Osteocyte (in vitro differentiated cells): ENCODE measurements at places on chromosomes 3 and 15.

- no peak for DNase-seq
These were observed 26.6 kb downstream of the APBA2 start for GRCh38 chr15:28912422-28912821.

- no peak for DNase-seq
These were observed 49.5 kb upstream of the HACD2 start for GRCh38 chr3:123634149-123635051.

DNA sequence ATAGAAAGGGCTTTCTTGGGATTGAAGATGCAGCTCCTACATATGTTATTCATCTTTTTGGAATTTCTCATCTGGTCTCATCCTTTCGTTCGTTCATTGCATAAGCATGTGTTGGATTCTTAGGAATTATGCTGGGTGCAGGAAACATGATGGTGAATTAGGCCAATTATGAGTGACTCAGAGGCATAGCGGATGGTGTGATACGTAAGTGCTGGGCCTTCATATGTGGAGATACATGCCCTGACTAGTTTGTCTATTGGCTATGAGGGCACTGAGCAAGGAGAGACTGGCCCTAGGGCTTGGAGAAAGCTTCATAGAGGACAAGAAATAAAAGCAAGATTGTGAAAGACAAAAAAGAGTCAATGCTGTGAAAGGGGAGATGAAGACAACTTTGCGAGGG, 235.1 kb downstream of the MYRIP start:
- no peak for DNase-seq

DNA sequence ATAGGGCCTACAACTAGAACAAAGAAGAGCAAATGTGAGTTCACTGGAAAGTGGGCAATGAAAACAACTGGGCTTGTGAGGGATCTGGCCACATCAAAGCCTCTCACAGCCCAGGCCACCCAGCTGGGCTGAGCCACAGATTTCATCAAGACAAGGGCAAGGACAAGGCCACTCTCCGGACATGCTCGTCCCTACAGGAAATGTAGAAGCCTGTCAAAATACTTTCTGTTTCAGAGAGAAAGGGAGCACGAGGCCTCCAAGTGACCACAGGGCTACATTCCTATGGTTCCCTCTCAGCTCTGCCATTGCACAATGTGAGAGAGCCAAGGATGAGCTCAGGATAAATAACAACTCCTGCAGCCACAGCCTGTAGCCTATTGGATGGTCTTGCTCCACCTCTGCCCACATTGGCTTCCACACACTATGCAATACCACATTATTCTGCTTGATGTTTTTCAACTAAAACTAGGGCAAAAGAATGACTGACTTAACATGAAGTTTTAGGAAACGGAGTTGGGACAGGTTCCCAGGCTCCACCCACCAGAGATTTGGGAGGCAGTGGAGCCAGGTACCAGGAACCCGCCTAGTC, 12.1 kb downstream of the TBC1D2B start:
- peak; percentile 87 for DNase-seq

DNA sequence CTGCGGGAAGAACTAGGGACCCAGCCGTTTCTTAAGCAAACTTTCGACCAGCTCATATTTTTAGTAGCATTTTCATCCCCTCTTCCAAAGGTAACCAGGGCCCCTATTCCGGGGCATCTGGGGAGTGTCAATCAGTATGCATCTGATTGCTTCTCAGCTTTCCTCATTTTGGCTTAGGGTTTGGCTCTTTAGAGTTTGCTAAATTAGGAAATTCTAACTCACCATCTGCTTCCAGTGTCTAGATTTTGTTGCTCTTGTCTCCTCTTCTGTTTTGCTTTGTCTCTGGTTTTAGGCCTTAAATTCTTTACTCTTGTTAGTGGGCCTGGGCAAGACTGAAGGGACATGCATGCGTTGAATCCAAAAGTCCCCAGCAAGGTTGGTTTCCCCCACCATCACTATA, 9.6 kb upstream of the ABTB1 start:
- no peak for DNase-seq

DNA sequence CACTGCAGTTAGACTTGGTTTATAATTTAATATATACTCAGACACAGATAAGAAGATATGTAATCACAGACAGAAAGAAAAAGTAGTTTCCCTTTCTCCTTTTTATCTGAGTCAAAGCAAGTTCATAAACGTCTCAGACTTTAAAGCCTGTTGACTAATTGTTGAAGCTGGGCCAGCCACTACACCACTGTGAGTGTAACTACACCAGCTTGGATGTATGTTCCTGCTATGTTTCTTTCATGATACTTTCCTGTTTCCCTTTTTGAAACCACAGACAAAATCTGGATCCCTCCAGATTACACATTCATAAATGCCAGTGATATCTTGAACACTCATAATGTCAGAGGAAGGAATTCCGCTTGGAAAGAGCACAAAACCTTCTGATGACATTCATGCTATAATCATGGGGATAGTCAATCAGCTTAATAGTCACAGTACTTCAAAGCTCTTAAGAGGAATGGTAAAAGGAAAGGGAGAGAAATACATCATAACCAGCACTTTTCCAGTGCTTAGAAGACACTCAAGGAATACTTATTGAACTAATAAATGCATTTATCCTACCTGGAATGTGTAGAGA, 32.0 kb downstream of the KCNMB2 start:
- no peak for DNase-seq

GRCh38 chr3:26915208-26915607, 292.6 kb downstream of the LRRC3B start:
- DNase-seq = no peak

DNA sequence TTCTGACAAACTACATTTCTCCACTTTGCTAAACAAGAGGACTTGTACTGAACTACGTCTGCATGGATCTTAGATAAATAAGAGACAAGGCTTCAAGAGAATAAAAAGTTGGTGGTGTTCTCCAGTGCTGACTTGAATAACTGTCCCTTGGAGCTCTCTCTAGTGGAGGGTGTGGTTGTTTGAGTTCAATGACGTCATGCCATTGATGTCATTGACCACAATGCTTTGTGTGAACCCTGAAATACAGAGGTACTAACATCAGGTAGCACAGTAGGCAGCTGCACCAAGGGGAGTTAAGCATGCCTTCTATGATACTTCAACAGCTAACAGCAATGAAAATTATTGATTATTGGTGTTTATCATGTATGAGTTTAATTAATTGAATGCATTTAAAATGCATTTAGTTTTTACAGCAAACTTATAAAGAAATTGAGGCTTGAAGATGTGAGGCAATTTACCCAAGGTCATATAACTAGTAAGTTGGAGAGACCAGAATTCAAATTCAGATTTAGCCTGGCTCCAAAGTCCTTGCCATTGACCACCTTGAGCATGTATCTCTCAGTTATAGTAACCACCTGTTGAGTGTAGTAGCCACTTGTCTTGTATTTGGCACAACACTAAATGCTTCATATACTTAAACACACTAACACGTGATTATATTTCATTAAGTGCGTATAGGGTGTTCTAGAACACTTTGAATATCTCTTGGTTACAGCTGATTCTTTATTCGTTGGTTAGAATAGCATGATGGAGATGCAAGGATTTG, 126.0 kb upstream of the ANKRD28 start:
- no peak for DNase-seq

GRCh38 chr15:80186066-80186465, 33.3 kb downstream of the FAH start:
- no peak for DNase-seq

DNA sequence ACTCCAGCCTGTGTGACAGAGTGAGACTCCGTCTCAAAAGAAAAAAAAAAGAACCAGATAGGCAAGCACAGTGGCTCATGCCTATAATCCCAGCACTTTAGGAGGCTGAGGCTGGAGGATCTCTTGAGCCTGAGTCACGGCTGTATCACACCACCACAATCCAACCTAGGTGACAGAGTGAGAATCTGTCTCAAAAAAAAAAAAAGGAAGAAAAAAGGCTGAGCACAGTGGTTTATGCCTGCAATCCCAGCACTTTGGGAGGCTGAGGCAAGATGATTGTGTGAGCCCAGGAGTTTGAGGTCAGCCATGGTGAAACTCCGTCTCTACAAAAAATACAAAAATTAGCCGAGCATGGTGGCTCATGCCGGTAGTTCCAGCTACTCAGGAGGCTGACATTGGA, 5.6 kb upstream of the NICN1 start:
- DNase-seq = no peak

DNA sequence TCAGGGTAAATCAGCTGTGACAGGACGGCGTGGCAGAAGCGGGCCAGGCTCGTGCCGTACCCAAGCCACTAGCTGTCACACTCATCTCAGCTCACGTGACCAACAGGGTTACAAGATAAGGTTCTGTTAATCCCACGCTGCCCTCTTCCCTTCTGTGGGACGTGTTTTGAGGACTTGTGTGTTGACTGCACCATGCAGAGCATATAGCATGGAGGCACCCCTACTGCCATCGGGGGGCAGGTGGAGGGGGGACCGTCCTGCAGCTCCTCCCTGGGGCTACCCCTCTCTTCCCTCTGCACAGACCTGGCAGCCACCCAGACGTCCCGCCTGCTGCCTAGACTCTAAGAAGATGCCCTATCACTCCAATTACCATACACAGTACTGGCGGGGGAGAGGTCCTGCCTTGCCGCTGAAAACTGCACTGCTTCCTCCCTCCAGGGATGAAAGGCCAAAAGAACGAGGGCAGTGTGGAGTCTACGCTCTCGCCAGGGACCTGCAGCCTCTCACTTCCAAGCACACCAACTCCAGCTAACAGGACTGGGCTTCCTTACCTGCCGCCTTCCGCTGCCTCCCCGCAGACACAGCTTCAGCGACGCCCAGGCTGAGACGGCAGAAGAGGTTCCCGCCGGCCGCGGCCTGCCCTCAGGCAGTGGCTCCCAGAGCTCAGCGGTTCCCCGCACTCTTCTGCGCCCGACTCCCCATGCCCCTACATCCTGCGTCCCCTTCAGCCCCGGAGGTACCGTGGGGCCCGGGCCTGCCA, at the start of gene TNK2:
TSS of gene TNK2 (minus strand) at position 618 of the 760 bp plus-strand sequence. CDS start 19,963 bp downstream, outside the sequence.
- no peak for DNase-seq

DNA sequence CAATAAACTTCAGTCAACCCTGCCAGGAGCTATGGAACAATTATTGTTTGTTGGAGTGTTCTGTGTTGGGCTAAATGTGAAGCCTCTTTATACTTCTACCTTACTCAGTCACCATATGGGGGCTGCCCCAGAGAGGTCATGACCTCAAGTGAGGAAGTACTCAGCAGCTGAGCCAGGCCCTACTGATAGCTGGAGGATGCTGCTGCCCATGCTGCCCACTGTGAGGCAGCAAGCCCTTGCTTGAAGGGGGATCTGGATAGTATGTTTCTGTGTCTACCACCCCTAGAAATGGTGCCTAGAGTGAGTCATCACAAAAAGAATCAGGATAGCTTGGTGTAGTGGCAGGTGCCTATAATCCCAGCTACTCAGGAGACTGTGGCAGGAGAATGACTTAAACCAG, 4.5 kb upstream of the RPL24 start:
- DNase-seq = no peak

DNA sequence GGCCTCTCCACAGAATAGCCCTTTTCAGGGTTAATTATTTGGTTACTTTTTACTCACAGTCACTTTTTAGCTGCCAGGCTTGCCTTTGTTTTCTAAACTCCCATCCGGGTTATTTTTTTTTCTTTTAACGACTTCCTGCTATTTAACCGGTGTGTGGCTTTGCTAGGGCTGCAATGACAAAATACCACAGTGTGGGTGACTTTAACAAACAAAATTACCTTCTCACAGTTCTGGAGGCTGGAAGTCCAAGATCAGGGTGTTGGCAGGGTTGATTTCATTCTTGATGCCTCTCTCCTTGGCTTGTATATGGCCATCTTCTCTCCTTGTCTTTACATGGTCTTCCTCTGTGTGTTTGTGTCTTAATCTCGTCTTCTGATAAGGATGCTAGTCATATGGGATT, 91.5 kb downstream of the IL1RAP start:
- no peak for DNase-seq

GRCh38 chr15:73873889-73874511, 636 bp downstream of the TBC1D21 start:
- DNase-seq = no peak

GRCh38 chr3:134375582-134376384, 1.5 kb upstream of the AMOTL2 start:
- no peak for DNase-seq

GRCh38 chr3:66055289-66055688, 16.6 kb upstream of the MAGI1 start:
- no peak for DNase-seq

DNA sequence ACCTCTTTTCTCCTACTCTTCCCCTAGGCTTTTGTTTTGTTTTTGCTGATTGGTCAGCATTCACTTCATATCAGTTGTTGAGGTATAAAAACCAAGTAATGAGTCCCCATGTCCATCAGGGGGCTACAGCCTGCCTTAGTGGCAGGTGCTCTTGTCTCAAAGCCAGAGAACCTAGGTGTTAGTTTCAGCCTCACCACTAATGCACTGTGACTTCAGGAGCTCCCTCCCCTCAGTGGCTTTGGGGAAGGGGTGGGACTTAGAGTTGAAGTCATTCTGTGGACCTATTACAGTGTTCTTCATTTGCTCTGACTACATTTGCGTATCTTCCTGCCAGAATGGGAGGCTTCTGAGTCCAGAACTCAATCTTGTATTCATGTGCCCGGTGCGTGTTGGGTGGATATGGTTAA, 41.6 kb downstream of the NR2C2 start:
- DNase-seq = no peak

DNA sequence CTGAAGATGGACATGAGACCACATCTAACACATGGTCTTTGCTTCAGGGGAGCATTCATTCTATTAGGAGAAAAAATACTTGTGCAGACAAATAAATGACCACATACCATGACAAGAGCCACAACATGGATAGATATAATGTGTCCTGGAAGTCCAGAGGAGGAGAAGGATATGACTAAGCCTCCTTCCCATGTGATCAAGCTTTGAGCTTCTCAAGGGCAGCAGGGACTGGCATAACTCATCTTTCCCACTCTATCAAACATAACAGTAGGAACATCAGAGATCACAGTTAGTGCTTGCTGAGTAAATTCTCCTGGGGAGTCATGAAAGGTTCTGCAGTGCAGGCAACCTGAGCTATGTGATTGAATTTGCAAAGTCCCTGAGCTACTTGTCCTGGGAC, 86.0 kb upstream of the LPP start:
- no peak for DNase-seq

- no peak for DNase-seq
These were observed 182.8 kb downstream of the KCNAB1 start for GRCh38 chr3:156303001-156303707.

DNA sequence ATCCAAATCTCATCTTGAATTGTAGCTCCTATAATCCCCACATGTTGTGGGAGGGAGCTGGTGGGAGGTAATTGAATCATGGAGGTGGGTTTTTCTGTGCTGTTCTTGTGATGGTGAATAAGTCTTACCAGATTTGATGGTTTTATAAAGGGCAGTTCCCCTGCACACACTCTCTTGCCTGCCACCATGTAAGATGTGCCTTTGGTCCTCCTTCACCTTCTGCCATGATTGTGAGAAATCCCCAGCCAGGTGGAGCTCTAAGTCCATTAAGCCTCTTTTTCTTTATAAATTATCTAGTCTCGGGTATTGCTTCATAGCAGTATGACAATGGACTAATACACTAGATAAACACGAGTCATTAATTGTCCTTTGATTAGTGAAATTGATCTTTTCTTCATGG, 214.5 kb upstream of the CFAP20DC start:
- DNase-seq = no peak

GRCh38 chr15:91679447-91679846, 174.1 kb upstream of the SLCO3A1 start:
- DNase-seq = no peak

- DNase-seq = no peak
These were observed 38.5 kb upstream of the DNAJC13 start for GRCh38 chr3:132378846-132379245.

- DNase-seq = no peak
These were observed 128.4 kb downstream of the RAP2B start for GRCh38 chr3:153290268-153291015.

GRCh38 chr3:170589113-170589512, 3.2 kb upstream of the SLC7A14 start:
- no peak for DNase-seq
